ENCODE measurements at places on chromosomes 12 and 14. TPM values are rescaled to one million over a fixed set of nuclear protein-coding genes. Genes with fewer than 3 reads are reported as not detected.

GRCh38 chr12:1946296-1946695, 27.8 kb upstream of the CACNA2D4 start:
- no peak for DNase-seq

GRCh38 chr14:70096866-70097265, 91.9 kb downstream of the SLC8A3 start:
- DNase-seq = no peak

GRCh38 chr12:79296871-79297270, 393.9 kb downstream of the PAWR start:
- DNase-seq = no peak

Gene AICDA
- total RNA-seq = not detected

Gene DAO
- not detected for total RNA-seq

GRCh38 chr14:55814064-55814463, 234.1 kb downstream of the KTN1 start:
- no peak for DNase-seq

Gene SRGAP1
- 2.6 TPM for total RNA-seq

Gene SRRM4
- total RNA-seq = 0.42 TPM

- DNase-seq = no peak
Measured at GRCh38 chr12:47249082-47249481, 169.3 kb upstream of the AMIGO2 start.

Gene UNC119B
- total RNA-seq = 13.2 TPM

GRCh38 chr12:104746467-104747088, 211.5 kb downstream of the SLC41A2 start:
- no peak for DNase-seq

DNA sequence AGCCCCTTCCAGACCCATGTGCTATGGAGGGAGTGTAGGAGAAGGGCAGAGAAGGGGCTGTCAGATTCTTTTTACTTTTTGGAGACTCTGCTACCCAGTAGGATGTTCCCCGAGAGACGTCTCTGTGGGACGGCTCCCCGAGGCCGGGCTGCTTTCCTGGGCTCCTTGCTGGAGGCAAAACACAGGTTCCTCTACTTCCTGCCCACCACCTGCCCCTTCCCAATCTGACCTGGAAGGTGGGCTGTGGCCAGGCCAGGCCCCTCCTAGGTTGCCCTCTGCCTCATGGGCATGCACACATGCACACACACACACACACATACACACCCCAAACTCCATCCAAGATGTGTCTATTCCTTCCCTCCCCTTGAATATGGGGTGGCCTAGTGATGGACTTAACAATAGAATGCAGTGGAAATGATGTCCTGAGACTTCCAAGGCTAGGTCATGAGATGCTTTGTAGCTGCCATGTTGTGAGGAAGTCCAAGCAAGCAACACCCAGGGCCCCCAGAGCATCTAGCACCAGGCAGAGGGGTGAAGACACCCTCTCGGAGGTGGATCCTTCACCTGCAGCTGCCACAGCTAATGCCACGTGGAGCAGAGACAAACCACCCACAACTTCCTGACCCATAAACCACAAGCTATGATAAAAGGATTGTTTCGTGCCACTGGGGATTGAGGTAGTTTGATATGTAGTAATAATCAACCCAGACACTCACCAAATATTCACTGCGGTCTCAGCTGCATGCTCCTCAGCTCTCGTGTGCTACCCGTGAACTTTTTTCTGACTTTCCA, 1.6 kb upstream of the ASB2 start:
- no peak for DNase-seq

- no peak for DNase-seq
Measured at GRCh38 chr12:59699421-59700152, 103.8 kb downstream of the SLC16A7 start.

Gene SLC4A8
- 0.32 TPM for total RNA-seq

- DNase-seq = no peak
Measured at GRCh38 chr12:51403681-51404136, 12.5 kb upstream of the GALNT6 start.

DNA sequence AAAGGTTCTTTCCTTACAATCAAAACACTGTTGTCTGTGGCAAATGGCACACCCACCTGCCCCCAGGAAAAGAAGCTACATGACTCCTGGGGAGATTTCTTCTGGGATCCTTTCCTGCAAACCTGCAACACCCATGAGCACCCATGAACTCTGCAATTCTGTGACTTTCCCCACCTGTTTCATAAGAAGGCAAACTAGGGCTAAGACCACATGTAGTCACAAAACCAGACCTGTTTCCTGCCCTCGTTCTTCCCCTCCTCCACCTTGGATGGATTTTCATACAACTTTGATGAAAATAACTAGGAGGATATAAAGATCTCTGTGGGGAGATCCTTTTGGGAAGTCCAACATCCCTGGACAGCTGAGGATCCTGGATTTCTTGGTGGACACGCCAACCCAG, 1084.7 kb downstream of the BCL11B start:
- DNase-seq = no peak

DNA sequence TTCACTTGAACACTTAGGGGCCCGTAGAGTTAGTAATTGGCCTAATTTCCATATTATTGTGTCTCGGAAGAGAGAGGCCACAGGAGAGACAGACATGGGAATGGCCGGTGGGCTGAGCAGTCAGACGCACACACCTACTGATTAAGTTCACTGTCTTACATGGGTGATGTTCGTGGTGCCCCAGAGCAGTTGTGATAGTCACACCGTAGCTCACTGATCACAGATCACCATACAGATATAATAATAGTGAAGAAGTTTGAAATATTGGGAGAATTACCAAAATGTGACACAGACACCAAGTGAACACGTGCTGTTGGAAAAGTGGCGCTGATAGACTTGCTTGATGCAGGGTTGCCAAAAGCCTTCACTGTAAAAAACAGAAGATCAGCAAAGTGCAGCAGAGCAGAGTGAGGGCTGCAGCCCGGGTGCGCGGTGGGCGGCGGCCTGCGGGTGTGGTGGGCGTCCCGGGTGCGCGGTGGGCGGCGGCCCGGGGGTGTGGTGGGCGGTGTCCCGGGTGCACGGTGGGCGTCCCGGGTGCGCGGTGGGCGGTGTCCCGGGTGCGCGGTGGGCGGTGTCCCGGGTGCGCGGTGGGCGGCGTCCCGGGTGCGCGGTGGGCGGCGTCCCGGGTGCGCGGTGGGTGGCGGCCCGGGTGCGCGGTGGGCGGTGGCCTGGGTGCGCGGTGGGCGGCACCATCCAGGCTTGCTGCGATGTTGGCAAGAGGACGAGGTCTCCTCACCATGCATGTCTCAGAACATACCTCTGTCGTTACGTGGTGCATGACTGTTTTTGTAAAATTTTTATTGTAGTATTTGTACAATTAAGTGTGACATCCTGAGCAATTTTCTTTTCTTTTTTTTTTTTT, 34.3 kb upstream of the TEX22 start:
- DNase-seq = peak; percentile 62

GRCh38 chr14:54672688-54673087, 105.8 kb downstream of the SAMD4A start:
- no peak for DNase-seq

DNA sequence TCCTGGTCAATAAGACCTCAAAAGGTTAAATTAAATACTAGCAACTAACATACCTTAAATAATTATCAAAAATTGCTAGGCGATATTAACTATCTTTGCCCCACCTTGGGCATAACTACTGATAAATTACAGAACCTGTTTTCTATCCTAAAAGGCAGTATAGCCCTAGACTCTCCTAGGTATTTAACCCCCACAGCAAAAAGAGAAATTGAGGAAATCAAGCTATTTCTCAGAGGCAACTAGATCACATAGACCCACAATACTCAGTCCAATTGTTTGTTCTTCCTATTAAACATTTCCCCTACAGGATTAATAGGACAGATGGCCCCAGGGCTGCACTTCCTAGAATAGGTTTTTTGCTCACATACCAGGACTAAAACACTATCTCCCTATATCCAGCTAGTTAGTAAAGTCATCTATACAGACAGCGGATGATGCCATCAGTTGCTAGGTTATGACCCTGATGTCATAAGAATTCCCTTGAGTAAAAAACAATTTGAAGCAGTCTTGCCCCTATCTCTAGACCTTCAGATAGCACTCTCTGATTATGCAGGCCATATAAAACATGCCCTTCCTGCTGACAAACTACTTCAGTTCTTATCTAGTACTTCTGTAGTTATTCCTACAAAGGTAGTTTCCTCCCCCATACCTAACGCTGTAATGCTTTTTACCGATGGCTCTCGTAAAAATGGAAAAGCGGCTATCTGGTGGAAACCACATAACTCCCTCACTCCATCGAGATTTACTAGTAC, 118.4 kb downstream of the PPHLN1 start:
- DNase-seq = no peak

GRCh38 chr12:18658829-18659228, 79.0 kb downstream of the PLCZ1 start:
- no peak for DNase-seq

DNA sequence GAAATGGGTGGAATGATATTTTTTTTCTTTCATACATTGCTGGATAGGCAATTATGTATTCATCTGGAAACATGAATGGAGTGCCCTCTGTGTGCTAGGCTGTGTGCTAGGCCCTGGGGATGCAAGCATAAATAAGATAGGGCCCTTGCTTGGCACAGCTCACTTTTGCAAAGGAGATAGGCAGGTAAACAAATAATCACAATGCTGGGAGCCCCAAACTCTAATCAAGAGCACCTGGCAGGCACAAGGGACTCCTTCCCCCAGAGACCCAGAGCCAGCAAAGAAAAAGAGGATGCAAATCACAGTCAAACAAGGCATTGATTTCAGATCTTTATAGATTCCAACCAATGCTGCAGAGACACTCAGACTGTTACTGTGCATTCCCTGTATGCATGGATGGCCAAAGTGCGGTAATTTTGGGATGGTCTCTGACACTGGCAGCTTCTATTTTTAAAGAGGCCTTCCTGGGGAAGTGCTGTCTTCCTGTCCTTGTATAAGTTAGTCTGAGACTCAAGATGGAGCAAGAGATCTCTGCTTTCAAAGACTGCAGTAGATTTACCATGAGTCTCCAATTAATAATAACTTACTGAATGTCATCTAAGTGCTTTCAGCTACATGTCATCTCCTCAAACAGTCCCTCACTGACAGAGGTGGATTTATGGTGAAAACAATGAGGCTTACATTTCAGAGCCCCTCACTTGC, 45.1 kb upstream of the CPM start:
- no peak for DNase-seq

- no peak for DNase-seq
Measured at GRCh38 chr12:132146098-132146497, 1.8 kb downstream of the NOC4L start.

Gene GNS
- total RNA-seq = 120 TPM

Data from left ventricle myocardium superior (tissue), 1 donor.